Pons (tissue), 1 donor: ENCODE measurements at places on chromosomes 16 and 17.

- DNase-seq, result peak; percentile 93
These were observed 62.2 kb downstream of the UTP18 start for GRCh38 chr17:51322390-51323029.

DNA sequence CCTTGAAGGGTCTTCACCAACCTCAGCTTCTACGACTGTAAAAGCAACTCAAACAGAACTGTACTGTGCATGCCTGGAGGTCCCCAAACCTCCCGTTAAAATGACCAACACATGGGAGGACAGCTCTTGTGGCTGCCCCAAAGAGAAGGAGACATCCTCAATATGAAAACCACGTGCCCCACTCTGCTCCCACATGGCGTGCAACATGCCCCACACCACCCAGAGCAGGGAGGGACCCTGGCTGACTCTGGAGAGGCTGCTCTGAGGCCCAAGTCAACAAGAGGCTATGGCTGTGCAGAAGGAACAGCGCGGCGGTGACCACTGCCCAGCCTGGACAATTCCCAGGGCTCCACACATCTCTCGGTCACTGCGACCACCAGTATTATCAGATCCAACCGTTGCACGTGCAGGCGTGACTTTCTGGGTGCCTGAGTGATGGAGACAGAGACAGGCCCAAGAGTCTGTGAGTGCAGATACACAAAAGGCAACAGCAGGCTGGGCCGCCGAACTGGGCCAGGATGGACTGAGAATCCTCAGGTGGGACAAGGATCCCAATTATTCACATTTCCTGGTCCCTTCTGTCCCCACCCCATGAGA is 1.4 kb downstream of the PLD6 start:
- DNase-seq, result no peak

DNA sequence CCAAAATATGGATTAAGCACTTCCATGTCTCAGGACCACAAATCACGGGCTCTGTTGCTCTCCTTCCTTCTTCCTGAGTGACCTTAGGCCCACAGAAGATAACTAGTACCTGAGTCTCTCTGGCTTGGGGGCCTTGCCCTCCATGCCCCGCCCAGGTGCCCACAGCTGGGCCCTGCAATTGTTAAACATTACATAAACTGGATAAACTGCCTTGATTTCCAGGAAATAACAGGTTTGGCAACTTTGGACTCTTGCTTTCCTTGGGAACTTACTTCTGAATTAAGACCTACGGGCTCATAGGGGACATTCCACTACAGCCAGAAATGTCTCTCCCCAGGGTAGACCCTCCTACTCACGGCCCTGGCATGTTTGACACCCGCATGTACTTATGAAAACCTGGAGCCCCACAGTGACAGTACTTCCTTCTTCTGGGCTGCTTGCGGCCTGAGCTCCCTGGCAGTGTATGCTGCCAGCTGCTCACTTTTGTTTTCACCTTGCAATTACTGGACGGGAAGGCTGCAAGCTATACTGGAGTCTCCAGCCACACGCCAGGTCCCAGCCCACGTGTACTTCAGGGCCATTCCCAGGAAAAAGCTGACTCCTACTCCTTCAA is 2.3 kb upstream of the UBALD2 start:
- DNase-seq, result no peak

- no peak for DNase-seq
These were observed 3.5 kb upstream of the TCF25 start for GRCh38 chr16:89869911-89870310.

DNA sequence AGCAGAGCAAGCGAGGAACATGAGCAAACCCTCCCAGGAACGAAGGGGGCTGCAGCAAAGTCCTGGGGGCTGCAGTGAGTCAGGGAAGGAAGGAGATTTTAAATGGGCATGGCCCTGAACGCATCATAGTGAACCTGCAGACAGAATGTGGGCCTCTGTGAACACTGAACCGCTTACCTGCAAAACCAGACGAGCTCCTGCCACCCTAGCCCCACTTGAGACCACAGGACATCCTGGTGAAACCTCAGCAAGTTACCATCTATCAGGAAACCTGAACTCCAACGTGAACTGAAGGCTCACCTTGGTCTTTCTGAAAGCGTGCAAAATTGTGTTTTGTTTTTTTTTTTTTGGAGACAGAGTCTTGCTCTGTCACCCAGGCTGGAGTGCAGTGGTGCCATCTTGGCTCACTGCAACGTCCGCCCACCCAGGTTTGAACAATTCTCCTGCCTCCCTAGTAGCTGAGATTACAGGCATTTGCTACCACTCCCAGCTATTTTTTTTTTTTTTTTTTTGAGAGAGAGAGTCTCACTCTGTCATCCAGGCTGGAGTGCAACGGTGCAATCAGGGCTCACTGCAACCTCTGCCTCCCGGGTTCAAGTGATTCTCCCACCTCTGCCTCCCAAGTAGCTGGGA is 30.8 kb downstream of the FANCA start:
- DNase-seq, result no peak

GRCh38 chr16:76373998-76374397 is 96.8 kb downstream of the CNTNAP4 start:
- DNase-seq, result no peak

- DNase-seq, result no peak
These were observed 9.0 kb downstream of the ZNF23 start for GRCh38 chr16:71453036-71453435.

DNA sequence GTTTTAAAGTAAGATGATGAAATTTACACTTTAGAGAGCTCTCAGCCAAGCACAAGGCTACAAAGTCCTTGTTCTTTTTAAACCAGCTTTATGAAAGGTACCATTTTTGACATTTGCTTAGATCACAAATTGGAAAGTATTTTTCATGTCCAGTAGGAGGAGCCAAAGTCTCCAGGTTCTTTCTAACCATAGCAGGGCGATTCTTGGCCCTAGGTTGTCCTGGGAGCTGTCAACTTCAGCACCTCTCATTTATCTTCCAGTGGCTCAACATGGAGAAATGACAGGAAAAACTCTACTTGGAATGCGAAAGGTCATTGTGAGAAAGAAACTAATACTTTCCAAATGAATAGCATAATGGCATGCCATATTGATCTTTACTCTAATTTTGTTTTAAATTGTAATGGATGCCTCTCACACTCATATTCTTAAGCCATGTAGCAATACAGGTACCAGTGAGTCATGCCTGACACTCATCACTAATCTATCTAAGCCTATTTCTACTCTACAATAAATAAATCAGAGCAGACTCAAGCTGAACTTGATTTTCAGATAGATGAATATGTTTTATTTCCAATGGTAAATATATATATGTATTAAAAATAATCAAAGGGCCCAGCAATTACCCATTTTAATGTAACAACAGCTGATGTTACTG is 919.1 kb upstream of the EEF2KMT start:
- DNase-seq, result no peak

DNA sequence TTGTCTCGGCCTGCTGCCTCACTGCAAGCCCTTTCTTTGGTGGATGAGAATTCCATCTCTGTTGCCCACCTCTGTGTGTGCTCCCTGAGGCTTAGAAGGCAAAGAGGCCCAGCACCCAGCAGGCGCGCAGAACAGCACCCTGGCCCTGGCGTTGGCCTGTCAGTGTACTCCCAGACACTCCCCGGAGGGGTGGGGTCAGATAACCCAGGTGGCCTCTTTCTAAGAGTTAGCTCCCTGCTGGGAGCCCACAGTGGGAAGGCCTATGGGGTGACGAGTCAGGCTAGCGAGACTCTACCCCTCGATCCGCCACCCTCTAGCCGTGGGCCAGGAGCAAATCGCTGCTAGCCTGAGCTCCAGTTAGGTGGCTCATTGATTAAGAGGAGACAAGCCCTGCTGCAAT is 38.1 kb downstream of the SRL start:
- DNase-seq, result no peak

GRCh38 chr17:59432657-59433056 is 101.2 kb downstream of the YPEL2 start:
- DNase-seq, result no peak

DNA sequence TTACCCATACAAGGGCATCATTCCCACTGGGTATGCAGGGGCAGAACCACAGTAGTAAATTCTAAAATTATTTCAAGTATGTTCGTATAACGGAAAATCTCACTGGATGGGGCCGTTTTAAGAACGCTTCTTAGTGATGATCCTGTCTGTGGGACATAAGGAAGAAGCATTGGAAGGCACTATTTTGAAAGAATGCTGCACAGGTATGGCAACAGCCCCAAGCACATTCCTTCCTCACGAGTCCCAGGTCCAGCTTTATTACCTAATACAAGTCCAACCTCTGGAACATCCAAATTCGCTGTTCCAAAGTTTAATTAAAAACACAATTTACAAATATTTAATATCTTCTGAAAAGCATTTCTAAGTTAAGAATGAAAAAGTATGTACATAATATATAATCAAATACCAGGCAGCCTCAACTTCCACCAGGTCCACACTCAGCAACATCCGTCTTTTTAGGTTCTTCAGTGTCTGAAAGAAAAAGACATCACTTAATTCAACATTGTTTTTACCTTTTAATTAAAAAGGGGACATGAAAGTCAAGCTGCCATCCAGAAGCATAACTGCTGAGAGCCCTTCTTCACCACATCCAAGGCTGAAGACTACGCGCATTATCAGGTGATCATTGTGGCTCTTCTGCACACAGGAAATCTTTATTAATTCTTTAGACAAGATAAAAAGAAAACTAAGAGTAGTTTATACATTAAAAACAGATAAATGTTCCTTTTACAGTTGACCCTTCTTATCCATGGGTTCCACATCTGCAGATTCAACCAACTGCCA is 49.8 kb downstream of the BRD7 start:
- DNase-seq, result no peak

DNA sequence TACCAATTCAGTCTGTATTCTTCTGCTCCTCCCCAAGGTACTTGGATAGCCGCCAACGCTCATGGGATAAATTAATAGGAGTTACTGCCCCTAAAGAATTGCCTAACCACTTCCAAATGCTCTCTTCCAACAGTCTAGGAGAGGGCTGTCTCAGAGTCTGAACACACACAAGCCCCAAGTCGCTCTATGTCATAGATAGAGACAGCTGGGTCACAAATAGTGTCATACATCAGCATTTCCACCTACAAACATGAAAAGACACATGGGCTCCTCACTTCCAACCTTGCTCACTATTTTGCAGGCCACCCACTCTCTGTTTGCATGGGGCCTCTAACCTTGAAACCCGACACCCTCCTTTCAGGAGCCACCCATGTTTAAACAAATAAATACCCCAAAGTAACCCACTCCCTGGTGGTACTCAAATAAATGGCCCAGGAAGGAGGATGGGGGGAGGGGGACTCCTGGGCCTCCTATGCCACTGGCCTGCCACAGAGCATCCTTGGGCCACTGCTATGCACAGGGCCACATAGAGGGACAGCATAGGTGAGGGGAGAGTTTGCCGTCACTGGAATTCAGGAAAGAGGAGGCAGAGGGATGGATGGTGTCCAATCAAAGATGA is 265.9 kb downstream of the SOX9 start:
- DNase-seq, result no peak

GRCh38 chr17:3981455-3981854 is 17.2 kb upstream of the ATP2A3 start:
- no peak for DNase-seq

GRCh38 chr16:12153662-12154061 is 177.1 kb downstream of the SNX29 start:
- DNase-seq, result no peak

DNA sequence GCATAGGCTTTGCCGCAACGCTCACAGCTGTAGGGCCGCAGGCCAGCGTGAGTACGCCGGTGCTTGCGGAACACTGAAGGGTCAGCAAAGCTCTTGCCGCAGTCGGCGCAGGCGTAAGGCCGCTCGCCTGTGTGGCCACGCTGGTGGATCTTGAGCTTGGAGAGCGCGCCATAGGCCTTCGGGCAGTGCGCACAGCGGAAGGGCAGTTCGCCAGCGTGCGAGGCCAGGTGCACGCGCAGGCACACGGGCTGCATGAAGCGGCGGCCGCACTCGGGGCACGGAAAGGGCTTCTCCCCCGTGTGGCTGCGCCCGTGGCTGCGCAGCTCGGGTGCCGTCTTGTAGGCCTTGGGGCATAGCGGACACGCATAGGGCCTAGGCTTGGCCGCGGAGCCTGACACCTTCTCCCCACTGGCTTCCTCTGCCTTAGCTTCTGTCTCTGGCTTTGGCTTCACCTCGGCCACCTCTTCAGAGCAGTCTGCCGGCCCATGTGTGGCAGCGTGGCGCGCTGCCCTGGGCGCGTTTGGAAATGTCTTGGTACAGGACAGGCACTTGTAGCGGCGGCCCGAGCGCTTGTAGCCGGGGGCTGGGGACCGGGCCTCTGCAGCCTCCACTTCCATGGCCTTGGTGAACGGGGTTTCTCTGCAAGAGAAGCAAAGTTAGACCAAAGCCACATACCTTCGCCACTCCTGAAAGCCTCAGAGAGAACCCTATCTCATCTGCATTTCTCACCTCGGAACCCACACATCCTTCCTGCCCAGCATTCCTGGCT is 10.0 kb downstream of the ZNF668 start:
- no peak for DNase-seq

DNA sequence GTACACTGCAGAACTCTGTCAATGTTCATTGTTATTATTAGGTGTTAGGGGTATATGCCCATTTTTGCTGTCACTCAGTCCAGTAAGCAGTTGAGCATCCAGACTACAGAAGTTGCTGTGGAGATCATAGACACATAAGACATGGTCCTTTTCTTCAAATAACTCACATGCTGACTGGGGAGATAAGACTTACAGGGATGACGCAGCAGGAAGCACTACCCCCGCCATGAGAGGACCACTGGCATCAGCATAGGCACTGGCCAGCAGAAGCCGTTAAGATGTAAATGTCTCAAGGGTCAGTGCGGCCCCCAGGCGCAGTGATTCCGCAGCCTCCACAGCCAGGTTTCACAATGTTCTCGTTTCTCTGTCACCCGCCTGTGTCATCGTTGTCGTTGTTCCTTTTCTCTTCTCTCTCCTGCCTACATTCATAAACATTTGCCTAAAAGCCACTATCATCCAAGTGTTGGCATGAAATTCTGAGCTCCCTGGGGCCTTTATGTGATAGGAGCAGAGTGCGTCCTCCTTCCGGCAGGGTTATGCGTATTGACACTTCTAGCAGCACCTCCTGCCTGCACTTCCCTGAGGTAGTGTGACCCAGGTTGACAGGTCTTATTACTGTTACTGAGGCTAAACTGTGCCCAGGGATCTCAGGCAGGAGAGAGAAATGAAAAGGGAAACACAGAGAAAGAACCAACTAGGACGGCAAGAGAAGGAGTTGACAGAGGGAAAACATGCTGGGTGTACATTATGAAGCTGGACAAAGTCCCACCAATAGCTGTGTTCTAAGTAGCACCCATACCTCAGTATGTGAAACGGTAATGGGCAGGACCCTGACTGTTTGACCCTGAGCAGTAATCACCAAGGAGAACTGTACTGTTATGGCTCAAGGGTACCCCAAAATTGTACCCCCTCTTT is 17.9 kb downstream of the TANGO6 start:
- no peak for DNase-seq

- DNase-seq, result peak; percentile 35
These were observed 5.6 kb downstream of the SF3B3 start for GRCh38 chr16:70529051-70529777.

GRCh38 chr17:79001190-79002020 is 8.2 kb downstream of the CANT1 start:
- no peak for DNase-seq

DNA sequence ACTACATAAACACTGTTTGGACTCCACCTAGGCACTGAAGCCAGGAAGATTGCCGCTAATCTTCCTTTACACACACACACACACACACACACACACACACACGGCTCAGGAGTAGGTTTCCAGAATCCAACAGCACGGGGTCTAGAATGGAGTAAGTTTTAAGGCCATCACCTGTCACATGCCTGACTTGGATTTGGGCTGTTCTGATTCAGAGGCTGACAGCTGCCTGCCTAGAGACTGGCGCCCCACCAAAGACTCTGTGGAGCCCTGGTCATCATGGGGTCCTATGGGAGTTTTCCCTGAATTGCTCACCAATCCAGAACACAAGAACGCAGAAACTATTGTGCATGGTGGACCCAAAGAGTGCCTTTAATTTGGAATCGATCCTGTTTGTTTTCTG is 10.9 kb downstream of the CDRT4 start:
- no peak for DNase-seq
